ENCODE measurements at places on chromosomes 11 and 22. TPM values are rescaled to one million over a fixed set of nuclear protein-coding genes. Genes with fewer than 3 reads are reported as not detected.

Gene CDPF1
- 24.6 TPM for total RNA-seq

- DNase-seq: no peak
Measured at GRCh38 chr11:45105984-45106375, 40.5 kb upstream of the PRDM11 start.

Gene TIMP3
- 223 TPM for total RNA-seq

DNA sequence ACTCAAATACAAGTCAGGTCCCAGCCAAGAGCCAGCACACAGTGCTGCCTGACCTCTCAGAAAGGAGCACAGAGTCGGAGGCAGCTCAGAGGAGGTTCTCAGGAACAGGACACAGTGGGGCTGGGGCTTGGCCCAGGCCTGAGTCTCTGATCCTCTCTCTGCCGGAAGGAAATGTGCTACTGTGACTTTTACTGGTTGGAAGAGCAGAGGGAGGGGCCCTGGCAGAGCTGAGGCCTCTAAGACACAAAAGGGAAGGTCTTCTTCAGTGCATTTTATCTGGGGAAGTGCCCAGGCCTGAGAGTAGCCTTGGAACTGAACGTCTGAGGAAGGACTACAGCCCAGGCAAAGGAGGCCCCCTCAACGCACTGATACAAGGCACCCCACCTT, 16.2 kb upstream of the CASTOR1 start:
- DNase-seq: peak; percentile 81

All from stomach (tissue), 19 donors.